8988T (cell line): ENCODE measurements at places on chromosomes 5 and 9.

GRCh38 chr5:142941245-142941644, 171.1 kb downstream of the ARHGAP26 start:
- no peak for DNase-seq

GRCh38 chr9:78863531-78863930, 566.6 kb downstream of the PSAT1 start:
- DNase-seq: no peak

GRCh38 chr9:106758911-106759310, 104.1 kb upstream of the ZNF462 start:
- DNase-seq: no peak

DNA sequence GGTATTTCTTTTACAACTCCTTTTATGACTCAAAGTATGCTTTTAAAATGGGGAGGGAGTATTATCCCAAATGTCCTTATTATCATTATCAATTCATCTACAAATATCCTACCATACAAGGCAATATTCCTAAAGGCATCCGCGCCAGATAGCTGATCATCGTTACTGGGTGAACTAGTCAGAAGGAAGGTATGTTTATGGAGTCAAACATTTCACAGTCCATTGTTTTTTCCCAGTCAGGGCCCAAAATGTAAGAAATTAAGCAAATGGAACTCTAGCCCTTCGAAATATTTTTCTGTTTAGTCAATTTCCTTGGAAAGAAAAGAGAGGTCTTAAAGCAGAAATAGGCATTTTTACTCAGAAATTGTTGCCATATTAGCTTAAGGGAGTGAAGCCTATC, 188.5 kb upstream of the CCNG1 start:
- no peak for DNase-seq

DNA sequence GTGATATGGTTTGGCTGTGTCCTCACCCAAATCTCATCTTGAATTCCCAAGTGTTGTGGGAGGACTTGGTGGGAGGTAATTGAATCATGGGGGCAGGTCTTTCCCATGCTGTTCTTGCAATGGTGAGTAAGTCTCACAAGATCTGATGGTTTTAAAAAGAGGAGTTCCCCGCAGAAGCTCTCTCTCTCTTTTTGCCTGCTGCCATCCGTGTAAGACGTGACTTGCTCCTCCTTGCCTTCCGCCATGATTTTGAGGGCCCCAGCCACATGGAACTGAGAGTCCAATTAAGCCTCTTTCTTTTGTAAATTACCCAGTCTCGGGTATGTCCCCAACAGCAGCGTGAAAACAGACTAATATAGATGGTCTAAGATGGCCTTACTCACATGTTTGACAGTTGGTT, 210.1 kb downstream of the FBXL17 start:
- no peak for DNase-seq

DNA sequence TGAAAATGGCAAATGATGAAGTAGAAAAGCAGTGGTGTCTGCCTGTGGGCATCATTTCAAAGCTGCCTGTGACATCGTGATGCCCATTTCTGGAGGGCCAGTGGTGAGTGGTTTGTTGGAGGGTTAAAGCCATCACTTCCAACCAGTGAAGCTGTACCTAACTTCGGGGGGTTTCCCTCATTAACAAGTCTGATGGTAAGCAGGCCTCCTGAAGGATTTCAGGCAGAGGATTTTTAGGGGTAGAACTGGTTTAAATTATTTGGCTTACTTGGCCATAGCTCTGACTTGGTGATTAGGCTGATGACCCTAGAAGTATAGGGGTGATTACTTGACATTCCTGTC, 10.7 kb downstream of the TNFAIP8 start:
- no peak for DNase-seq

- no peak for DNase-seq
Measured at GRCh38 chr5:169064093-169064492, 236.8 kb downstream of the SLIT3 start.

- DNase-seq: no peak
Measured at GRCh38 chr5:129905473-129906176, 1.4 kb downstream of the CHSY3 start.

- no peak for DNase-seq
Measured at GRCh38 chr5:19903611-19904010, 84.4 kb downstream of the CDH18 start.

DNA sequence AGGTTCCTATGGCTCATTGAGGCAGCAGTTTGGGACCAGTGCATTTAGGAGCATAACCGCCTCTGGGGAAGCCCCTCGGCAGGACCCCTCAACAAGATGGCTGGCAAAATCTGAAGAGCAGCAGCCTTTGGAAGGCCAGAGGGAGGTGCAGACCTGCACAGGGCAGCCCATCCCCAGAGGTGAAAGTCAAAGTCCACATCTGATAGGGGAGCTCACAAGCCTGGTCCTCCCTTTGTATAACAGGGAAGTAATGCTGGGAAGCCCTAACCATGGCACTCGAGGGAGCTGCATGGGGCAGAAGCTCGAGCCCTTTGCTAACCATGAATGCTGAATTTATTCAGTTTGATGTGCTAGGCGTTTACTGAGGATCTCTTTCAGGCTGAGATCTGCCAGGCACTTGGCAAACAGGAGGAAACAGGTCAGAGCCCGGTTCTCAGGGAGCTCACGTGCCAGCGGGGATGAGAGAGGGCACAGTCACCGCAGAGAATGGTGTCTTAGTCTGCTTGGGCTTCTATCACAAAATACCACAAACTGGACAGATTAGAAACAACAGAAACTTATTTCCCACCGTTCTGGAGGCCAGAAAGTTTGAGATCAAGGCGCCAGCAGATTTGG, 114.1 kb downstream of the GABBR2 start:
- no peak for DNase-seq
